Stimulated activated CD4-positive, alpha-beta T cell treated with anti-CD3 and anti-CD28 coated beads, TNF-alpha, amount 100 ng/mL, for 1 hour (primary cell): ENCODE measurements at places on chromosomes 2 and 18.

- no peak for DNase-seq
These were observed 626.7 kb downstream of the BCL11A start for GRCh38 chr2:59926731-59927130.

DNA sequence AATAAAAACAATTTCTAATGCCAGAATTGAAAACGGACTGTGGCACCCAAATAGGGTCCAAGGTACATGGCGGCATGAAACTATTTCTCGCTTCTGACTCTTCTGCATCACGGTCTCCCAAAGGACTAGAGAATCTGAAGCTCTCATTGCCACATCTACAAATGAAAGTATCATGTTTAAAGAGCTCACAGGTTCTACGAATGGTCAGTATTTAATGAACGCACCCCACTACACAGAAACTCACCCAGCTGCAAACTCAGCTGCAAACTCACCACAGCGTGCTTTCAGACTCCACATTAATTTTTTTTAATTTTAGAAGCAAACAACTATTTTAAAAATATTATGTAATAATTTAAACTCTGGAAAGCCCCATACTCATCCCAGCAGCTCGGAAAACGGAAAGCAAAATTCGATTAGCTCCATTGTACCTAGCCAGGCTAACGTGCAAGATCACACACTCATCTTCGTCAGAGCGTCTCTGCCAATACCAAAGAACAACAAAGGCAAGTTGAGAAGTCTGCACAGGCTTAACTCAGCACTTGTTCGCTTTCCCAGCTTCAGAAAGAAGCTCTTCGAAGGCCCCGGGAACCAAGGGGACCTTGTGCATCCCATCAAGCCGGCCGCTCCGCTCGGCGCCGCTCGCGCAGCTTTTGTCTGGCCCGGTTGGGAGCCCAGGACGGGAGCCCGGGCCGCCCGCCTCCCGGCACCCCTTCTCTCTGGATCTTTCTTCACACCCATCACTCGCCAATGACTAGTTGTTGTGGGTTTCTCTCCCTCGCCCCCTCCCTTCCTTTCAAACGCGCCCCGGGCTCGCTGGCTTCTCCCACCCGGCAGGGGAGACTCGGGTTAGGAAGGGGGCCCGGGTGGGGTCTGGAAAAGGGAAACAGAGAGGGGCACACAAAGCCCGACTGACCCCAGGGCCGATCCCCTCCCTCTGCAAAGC lies 785 bp downstream of the CLASP1 start:
- DNase-seq: no peak

DNA sequence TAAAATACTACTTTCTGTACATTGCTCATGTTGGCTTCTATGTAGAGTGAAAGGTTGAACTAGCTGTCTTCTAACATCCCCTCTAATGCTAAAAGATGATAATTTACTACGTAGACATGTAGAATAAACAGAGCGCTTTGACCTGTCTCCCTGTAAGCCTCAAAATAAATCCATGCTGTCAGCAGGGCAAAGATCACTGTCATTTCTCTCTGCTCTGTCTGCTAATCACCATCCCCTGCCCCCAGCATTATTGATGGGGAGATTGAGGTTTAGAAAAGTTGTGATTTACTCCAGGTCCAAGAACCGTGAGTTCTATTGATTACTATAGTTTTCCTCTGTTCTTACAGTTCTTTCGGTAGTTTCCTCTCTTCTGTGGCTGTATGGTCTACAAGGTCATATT lies 39.0 kb upstream of the GRHL1 start:
- no peak for DNase-seq

DNA sequence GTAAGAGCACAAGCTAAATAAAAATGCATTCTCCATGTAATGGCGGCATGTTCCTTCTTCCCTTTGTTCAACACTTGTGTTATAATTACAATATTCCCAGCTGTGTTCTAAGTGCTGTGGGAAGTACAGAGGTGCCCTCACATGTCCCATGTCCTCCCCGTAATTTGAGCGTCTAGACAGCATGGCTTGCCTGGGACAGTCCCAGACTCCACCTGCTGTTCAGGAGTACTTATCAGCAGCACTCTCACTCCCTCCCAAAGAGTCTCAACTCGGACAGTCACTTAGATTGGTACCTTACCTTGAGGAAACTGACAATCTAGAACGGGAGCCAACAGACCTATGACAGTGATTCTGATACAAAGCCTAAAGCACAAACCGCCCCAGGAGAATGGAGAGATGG lies 370.5 kb downstream of the EIPR1 start:
- DNase-seq: no peak

- DNase-seq: no peak
These were observed 3.9 kb upstream of the MGAT4A start for GRCh38 chr2:98734823-98735260.
